ENCODE measurements at places on chromosomes 13 and 19.

- DNase-seq: no peak
These were observed 102.7 kb downstream of the ZAR1L start for GRCh38 chr13:32212421-32212820.

DNA sequence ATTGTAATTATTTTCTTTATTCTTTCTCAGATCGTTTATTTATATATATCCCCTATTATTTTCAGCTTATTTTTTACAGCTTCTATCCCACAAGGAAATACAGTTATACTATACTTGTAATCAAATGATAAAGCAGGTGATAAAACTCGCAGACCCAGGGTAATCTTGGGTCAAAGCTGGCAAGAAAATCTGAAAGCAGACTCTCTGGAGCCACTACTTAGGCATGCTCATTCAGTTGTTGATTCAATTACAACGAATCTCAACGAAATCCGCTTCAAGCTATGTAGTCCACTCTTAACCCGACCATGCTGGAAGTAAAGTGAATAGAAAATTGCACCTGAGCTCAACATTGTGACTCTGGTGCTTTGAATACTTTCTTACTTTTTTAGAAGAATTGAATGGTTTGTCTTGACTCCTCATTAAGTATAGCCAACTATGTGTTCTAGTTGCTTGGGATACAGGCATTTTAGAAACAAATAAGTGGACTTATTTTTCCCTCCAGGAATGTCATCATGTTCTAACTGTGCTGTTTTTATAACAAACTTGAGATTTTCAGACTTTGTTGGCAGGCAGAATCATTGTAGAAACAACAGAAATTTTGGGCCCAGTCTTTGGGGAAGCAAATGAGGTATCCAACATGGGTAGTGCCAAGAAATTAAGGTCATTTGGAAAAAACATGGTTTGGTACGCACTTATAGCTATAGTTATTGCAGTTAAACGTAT lies 21.4 kb downstream of the ESD start:
- DNase-seq: no peak

- no peak for DNase-seq
These were observed 137.9 kb downstream of the KATNAL1 start for GRCh38 chr13:30169442-30169841.

- DNase-seq: no peak
These were observed 34.6 kb upstream of the CD177 start for GRCh38 chr19:43318796-43319314.

GRCh38 chr19:13234518-13234917 lies 84.3 kb downstream of the IER2 start:
- DNase-seq: peak; percentile 33

DNA sequence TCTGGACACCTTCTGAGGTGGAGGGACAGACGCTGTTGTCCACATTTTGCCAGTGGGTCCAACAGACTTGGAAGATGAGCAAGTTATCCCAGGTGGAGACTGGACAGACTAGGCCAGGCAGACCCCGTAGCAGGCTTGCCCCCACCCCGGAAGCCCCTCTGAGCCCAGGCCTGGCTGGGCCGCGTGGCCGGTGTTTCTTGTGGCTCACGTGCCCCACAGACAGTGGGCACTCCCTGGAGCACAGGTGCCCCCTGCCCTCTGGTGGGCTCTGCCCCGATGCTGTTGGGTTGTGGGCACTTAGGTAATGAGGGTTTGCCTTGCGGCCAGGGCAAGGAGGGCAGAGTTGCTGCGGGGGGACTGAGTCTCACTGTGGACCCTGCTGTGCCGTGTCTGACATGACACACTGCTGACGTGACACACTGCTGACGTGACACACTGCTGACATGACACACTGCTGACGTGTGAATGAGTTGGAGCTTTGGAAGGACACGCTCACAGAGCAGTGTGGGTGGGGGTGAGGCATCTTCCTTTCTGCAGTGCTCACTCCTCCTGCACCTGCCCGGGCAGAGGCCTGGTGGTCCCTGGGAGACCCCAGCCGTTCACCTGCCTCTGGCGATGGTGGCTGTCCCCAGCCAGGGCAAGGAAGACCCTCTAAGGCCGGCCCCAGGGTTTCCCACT lies 25.1 kb downstream of the DOT1L start:
- DNase-seq: no peak

DNA sequence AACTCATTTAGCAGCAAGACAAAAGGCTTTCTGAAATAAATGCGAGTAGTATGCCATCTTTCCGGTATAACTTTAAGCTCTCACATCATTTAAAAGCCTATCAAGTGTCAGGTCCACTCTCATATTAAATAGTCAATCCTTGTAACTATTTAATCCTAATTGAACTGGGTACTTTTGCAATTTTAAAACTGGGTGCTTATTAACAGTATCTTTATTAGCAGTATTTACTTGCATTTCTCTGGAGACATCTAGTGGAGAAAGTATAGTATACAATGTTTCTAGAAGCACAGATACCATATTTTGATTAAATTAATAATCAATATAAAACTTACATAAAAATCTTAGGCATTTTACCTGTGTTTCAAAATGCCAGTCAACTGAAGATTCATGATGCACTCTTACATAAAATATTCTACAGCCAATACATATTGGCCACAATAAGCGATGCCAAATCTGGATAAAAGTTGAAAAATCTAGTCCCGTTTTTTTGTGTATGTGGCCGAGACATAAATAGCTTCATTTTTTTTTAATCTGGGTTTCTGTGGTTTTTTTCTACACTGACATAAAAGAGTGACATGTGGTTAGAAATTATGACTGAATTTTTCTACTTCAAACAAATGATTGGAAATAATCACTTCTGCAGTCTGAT lies 4.3 kb upstream of the POSTN start:
- no peak for DNase-seq

DNA sequence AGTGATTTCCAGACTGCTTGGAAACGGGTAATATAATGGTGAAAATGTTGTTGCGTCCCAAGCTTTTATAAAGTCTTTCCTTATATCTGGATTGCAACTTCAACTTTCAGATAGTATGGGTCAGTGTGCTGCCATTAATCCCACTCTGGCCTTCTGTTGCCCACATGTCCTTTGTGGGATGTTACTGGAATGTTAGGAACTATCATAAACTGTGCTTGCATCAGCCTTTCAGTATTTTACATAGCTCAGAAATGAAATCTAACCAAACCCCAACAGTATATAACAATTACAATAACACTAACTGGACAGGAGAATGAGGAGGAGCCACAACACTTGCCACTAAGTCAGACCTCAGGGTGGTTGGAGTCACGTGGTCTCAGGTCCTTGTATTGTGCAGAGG lies 78.9 kb downstream of the LNX2 start:
- DNase-seq: no peak

- no peak for DNase-seq
These were observed 231.0 kb upstream of the IRS2 start for GRCh38 chr13:110017379-110017778.

GRCh38 chr13:76160961-76161925 lies 525.1 kb downstream of the LMO7 start:
- DNase-seq: no peak

- DNase-seq: no peak
These were observed 5.8 kb downstream of the TM9SF2 start for GRCh38 chr13:99507054-99507453.

- DNase-seq: no peak
These were observed 97.3 kb downstream of the TDRD3 start for GRCh38 chr13:60494296-60494695.

GRCh38 chr13:30338331-30338851 lies 31.0 kb upstream of the KATNAL1 start:
- DNase-seq: no peak

DNA sequence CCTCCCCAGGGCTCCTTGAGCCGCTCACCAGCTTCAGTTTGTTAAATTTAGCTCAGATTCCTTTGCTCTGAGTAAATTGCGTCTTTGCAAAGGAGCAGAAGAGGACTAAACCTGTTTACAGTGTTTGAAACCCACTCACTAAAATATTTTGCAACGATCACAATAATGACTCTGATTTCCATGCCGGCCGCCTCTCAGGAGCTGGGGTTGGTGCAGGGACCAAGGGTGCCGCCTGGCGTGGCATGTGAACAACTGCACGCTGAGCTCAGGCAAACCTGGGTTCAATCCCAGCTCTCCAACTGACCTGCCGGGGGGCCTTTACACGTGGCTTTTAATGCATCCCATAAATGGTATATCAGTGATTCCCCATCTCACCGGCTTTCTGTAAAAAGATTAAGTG lies 68.7 kb upstream of the CACNA1A start:
- DNase-seq: no peak

DNA sequence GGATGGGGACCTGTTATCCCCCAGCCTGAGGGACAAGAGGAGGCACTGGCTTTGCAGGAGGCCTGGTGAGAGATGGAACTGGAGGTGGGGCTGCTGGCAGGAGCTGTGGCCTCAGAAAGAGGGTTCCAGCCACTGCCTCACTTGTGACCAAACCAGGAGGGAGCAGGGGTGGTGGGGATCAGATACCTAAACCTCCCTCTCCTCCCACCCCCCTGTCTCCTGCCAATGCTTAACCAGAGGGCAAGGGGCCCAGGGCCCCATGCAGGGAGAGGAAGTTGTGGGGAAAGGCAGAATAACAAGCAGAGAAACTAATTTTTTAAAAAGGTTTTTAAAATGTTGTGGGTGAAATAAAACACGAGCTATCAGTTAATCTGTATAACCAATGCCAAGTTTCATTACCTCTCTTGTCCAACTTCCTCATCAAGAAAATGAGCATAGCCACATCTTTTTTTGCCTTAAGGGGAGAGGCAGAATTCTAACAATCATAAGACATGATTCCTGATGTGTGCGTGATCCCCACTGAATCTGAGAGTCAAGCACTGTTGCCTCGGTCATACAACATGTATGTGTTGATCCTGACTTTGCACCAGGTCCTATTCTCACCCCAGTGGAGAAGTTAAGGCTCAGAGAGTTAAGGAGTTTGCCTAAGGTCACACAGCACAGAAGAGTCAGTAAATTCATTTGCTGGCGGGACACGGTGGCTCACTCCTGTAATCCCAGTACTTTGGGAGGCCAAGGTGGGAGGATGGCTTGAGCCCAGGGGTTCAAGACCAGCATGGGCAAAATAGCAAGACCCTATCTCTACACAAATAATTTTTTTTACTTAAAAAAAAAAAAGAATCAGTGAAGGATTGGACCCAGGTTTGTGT lies 12.9 kb downstream of the FXYD5 start:
- no peak for DNase-seq

DNA sequence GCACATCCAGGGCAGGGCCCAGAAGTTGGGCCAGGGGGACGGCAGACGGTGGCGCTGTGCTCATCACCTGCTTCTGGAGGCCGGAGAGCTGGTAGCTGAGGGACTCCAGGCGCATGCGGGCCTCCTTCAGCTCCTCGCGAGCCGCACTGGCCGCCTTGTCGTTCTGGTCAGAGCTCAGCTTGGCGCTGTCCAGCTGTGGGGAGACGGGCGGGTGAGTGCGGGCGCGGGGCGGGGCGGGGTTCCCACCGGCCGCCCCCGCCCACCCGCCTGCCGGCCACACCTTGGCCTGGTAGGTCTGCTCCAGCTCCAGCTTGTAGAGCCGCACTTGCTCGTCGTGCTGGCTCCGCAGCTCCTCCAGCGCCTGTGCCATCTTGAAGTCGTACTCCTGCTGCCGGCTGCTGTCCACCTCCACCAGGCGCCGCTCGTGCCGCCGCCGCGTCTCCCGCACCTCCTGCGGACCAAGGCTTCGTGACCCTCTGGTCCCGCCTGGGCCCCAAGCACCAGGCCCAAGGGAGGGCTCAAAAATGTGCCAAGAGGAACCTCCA lies 7.4 kb upstream of the TIMM13 start:
- DNase-seq: no peak

DNA sequence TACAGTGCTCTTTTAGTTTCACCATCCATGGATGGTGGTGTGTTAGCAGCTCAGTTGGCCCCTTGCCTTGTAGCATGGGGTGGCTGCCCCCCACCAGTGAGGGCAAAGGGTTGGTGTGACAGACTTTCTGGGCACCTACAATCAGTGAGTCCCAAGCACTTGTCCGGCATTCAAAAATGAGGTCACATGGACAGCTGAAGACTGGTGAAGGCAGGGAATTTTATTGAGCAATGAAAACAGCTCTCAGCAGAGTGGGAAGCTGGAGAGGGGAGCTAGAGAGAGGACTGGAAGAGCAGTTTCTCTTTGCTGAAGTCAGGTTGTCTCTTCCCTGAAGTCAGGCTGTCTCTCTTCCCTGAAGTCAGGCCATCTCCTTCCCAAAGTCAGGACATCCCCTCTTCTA lies 1053.2 kb downstream of the SLITRK1 start:
- DNase-seq: no peak

DNA sequence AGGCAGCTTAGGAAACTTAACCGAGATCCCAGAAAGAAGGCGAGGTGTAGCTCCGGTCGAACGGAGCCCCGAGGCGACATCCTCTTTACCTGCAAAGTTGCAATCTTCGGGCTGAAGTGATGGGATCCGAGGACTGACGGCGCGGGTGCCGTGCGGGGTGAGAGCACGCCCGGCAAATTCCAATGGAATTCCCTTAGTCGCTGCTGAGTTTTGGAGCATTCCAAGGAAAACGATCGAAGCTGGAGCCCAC lies 141 bp downstream of the TRPC4 start:
- DNase-seq: no peak

DNA sequence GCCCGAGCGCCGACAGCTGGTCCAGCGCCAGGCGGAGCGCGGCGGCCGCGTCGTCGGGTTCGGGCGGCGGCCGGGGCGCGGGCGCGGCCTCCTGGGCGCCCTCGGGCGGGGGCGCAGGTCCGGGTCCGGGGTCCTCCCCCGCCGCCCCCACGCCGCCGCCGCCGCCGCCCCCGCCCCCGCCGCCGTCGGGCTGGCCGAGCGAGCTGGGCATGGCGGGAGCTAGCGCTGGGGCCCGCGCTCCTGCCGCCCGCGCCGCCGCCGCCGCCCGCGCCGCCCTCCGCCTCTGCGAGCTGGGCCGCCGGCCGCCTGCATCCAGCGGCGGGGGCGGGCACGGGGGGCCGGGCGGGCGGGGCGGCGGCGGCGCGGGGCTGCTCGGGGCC lies 287 bp downstream of the MEX3D start:
- DNase-seq: no peak

- DNase-seq: no peak
These were observed 166.1 kb upstream of the MYO16 start for GRCh38 chr13:108463340-108463739.

- no peak for DNase-seq
These were observed 138.6 kb downstream of the MIPEP start for GRCh38 chr13:23750383-23751121.

DNA sequence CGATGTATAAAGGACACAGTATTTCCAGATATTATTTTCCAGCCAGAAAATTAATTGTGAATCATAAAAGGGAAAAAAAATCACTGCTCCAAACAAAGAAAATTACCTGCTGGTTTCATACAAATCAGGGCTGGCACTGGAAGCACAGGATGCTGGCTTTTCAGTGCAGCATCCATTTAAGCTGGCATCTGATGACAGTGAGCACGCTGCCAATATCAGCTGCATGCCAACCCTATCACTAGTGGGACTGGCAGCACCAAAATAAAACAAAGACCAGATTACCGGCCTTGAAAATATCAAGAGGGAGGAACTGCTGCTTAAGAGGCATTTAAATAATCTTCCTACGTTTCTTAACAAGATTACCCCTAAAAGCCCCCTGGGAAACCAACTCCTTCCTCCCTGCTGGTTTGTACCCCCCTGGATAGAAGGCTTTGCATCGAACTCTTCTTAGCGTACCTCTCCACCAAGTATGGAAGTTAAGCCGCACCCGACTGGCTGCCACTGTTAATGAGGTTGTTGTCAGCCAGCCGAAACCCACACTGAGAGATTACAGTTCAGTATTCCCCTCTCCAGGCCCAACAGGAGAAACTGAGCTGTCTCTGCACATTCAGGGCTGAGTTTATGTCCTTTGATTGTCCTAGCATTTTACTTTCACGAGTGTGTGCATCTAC lies 257.8 kb downstream of the EFNB2 start:
- DNase-seq: no peak

All from stimulated activated CD4-positive, alpha-beta T cell treated with anti-CD3 and anti-CD28 coated beads, Interleukin-1b, Interleukin-23, amount 100 ng/mL, for 1 hour (primary cell).